ENCODE measurements at places on chromosomes 11 and 22.

DNA sequence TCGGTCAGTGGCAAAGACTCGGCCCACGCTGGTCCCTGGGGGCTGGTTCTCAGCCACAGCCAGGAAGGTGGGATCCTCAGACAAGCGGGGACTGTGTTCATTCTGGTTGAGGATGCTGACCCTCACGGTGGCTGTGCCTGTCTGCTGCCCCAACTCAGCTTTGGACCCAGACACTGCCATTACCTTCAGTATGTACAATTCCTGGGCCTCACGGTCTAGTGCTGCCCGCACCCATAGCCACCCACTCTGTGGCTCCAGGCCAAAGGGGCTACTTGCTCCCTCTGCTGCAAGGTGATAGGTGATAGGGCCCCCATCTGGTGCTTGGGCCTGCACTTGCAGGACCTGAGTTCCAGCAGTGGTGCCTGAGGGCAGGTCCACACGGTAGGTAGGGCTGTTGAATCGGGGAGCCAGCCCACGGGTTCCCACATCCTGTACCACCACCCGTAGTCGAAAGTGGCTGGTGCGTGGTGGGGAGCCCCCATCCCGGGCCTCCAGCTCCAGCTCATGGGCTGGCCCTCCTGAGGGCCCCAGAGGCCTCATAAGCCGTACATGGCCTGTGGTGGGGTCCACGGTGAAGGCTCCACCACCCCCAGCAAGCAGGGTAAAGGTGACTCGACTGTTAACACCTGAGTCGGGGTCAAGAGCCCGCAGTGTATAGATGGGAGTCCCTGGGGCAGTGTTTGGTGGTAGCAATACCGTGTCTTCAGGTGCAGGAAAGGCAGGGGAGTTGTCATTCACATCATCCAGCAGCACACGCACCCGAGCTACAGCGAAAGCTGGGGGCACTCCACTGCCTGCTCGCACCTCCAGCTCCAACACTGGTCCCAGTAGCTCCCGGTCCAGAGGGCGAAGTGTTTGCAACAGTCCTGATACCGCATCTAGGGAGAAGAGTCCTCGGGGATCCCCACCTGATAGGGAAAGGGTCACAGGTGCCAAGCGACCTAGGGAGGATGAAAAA lies 13.2 kb upstream of the TPP1 start:
- DNase-seq, result no peak

- no peak for DNase-seq
These were observed 19.1 kb downstream of the ARHGAP42 start for GRCh38 chr11:100706179-100706578.

GRCh38 chr22:35864545-35865165 lies 147.0 kb downstream of the APOL5 start:
- no peak for DNase-seq

DNA sequence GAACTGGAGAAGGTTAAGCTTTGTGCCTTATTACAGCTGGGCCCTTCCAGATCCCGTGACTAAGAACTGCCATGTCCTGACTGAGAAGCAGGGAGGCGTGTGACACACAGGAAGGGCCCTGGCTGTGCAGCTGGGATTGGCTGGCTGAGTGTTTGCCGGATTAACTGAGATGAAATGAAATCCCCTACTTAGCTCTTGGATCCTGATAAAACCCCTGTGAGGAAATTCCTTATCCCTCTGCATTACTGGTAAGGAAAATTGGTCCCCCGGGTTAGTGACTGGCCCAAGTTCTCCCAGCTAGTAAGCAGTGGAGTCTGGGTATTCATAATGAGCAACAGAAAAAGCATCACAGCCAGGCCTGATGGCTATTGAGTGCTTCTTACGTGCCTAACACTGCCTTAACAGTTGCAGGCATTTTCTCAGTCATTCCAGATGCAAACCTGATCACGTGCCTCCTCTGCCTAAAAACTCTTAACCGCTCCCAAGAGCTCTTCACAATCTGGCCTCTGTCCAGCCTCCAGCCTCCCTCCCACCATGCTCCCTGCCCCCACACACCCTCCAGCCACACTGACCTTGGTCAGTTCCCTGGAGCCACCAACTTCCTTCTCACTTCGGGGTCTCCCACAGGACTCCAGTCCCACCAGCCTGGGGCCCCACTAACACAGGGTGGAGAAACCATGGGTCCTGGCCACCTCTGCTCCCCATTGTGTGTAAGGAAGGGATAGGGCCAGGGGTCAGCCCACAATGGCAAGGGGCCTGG lies 37.8 kb downstream of the ARRB1 start:
- DNase-seq, result no peak

DNA sequence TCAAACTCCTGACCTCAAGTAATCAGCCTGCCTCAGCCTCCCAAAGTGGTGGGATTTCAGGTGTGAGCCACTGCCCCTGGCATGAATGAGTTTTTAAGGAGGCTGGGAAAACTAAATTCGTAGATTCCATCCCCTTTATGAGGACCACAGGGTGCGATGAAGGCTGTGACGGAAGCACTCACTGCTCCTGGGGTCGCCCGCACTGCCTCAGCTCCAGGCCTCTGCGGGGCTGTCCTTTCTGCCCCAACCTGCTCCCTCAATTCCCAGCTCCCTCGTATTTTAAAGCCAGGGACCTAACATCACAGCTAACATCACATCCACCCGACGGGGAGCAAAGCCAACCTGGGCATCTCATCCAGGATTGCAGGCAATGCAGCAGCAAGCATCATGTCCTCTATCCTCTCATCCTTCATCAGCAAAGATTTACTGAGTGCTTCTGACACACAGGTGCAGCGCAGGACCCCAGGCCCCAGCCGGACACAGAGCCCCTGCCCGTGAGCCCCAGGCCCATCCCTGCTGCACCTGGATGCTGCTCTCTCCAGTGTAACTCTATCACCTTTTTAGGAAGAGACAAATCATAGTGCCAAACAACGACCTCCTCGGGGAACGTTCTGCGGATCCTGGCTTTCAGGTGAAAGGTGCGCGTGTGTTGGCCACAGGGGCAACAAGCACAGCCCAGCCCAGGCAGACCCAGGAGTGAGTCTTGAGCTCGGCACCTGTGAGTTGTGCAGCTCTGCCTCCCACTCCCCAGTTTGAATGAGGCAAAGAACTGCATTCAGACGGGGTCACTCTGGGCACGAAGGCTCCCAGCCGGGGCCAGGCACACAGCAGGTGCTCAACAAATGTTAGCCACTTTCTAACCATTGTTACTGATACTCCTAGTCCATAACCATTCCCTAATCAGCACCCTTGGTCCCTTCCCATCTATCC lies 134.3 kb downstream of the CRYBB2 start:
- no peak for DNase-seq

DNA sequence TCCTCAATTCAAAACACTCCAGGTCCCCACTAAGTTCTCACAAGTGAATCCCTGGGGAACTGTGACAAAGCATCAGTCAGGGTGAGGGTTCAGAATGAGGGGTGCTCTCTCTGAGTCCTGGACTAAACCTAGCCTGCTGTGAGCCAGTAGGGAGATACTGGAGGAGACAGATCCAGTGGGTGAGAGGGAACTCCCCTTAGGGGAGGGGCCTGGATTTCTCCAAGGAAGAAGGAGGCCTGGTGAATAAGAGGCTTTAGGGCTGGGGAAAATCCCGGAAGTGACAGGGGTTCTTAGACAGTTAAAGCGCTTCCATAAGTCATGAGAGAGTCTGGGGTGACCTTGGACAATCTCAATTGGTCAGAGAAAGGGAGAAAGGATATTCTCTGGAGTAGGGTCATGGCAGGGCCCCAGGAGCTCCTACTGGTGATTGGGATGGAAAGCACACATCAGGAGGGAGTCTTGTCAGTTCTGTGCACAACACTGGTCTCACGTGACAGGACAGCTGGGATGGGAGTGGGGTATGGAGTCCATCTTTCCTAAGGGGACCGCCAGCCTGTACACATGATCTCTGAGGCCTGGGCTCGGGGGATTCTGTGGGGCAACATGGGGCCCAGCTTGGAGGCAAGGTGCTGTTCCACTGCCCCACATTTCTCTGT lies 1.5 kb downstream of the TBC1D10A start:
- no peak for DNase-seq

GRCh38 chr11:44031549-44031948 lies 16.2 kb upstream of the ACCSL start:
- DNase-seq, result no peak

DNA sequence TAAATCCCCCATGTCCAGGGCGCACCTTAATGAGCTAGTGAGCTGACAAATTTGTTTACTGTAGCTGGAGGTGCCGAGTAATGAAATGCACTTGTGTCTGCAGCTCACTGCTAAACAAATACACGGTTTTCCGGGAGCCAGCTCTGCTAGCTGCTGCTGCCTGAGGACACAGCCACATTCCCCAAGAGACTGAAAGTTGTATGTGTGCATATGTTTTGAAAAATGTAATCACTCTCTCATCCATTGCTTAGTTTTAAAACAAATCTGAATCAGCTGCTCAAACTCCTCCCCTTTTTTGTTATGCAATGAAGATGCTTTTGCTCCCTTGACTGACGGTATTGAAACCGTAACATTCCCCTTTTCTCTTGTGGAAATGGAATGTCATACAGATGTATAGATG lies 62.4 kb upstream of the NNMT start:
- no peak for DNase-seq

- peak; percentile 51 for DNase-seq
These were observed 3.7 kb upstream of the RPS6KA4 start for GRCh38 chr11:64355078-64355940.

DNA sequence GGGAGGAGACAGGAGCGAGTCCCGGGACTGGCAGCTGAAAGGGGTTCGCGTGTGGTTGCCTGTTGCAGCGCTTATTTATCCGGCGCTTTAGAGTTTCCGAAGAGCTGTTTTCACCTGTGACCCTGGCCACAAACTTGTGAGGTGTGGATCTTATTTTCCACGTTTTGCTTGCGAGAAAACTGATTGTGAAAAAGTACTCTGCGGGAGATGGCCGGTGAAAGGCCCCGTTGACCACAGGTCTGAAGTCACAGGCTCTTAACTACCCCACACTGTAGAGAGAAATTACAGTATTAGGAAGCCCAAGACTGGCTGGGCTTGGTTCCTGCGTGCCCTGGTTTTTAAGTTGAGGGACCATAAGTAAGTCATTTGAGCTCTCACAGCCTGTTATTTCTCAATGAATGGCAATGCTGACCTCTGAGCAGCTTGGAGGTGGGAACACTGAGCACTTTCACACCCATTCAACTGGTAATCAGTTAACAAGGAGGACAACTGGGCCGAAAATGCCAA lies 379 bp upstream of the RAB38 start:
- no peak for DNase-seq

GRCh38 chr11:69696749-69697468 lies 6.9 kb downstream of the FGF19 start:
- DNase-seq, result no peak

DNA sequence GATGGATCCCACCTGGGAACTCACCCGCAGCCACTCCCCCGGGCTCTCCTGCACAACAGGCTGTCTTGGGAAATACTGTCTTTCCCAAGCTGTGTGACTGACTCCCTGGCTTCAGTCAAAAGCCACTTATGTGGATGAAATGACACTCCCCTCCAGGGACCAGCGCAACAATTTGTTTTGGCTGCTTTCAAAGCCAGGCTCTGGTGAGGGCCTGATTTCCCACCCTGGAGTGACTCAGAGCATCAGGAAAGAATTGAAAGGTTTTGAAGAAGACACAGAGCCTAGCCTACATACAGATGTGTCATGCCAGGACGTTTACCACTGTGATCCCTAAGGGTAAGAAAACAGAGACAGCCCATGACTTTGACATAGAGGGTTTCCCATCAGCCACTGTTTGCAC lies 550.5 kb downstream of the MIAT start:
- DNase-seq, result no peak

- DNase-seq, result no peak
These were observed 10.1 kb downstream of the SLC5A1 start for GRCh38 chr22:32052936-32053791.

GRCh38 chr11:102853055-102853454 lies 9.6 kb upstream of the MMP3 start:
- DNase-seq, result no peak

GRCh38 chr22:37088750-37089408 lies 20.6 kb downstream of the TMPRSS6 start:
- no peak for DNase-seq

GRCh38 chr11:22800482-22800881 lies 29.1 kb downstream of the SVIP start:
- no peak for DNase-seq

DNA sequence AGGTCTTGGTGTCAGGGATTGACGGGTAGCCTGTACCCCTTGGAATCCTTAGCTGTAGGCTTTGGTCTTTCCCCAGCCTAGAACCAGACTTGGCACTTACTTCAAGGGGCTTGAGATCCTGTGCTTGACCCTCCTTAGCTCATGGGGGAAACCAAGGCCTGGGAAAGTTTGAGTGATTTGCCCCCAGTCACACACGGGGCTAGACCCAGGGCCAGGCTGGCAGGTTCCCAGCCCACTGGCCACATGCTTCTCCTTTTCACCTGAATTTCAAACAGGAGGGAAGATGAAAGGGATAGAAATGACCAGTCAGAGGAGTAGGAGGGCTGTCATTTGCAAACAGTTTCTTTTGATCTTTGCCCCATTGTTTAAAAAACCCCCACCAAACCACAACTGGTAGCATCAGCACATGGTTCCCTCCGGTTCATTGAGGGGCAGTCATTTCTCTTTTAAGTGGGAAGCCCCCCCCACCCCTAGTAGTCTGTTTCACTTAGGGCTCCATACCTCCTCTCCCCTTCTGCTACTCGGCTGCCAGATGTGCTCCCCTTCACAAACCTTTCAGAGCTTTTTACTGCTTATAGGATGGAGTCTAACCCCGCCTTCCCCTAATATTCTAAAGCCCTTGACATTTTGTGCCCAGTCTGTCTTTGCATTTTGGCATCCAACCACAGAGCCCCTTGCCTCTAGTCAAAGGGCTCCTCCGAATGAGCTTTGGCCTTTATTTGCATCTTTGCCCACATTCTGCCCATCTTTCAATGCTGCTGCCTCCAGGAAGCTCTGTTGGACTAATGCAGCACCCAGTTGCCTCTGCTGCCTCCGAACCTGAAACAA lies 37.6 kb downstream of the ZNRF3 start:
- DNase-seq, result no peak

GRCh38 chr11:132278801-132279574 lies 908.6 kb downstream of the NTM start:
- no peak for DNase-seq

DNA sequence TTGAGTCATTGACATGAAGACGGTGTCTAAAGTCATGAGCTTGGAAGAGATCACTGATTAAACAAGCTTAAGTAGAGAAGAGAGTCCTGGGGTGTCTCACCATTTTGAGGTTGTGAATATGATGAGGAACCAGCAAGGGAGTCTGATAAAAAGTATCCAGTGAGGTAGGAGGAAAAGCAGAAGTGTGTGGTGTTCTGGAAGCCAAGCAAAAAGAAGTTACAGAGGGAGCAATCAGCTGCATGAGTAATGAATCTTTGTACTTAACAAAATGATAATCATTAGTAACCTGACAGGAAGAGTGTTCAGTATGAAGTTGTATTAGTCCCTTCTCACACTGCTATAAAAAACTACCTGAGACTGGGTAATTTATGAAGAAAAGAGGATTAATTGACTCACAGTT lies 131.3 kb downstream of the C11orf87 start:
- DNase-seq, result no peak

- DNase-seq, result no peak
These were observed 54.2 kb downstream of the CNTF start for GRCh38 chr11:58676563-58677135.

DNA sequence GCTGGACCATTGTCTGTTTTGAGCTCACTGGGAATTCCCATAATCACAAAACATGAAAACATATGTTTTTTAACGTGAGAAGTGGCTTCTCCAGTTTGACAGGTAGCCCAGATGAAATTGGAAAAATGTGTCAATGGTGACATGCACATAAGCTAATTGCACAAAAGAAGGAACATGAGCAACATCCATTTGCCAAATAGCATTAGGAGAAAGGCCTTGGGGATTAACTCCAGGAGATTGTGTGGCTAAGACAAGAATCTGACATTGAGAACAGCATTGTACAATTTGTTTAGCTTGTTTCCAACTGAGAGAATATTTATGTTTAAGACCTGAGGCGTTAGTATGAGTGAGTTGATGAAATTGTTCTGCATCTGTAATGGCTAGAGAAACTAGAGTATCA lies 147.0 kb upstream of the API5 start:
- DNase-seq, result no peak
